ENCODE measurements at places on chromosomes 2 and 18. TPM values are rescaled to one million over a fixed set of nuclear protein-coding genes. Genes with fewer than 3 reads are reported as not detected.

Gene MCFD2
- total RNA-seq: 50.1 TPM

Gene GBX2
- not detected for total RNA-seq

Gene GALNT14
- total RNA-seq: not detected

Gene SERPINB7
- not detected for total RNA-seq

Gene MAL
- 28.9 TPM for total RNA-seq

Gene IGFBP2
- total RNA-seq: 6.3 TPM

Gene RFTN2
- total RNA-seq: 8.6 TPM

Gene WNT6
- total RNA-seq: 2.9 TPM

Gene MALL
- 5.0 TPM for total RNA-seq

Gene CHRND
- not detected for total RNA-seq

Gene SERPINB11
- not detected for total RNA-seq

Measured in sigmoid colon (tissue), 7 donors.